Brain pericyte (primary cell): ENCODE measurements at places on chromosomes 16 and 17.

DNA sequence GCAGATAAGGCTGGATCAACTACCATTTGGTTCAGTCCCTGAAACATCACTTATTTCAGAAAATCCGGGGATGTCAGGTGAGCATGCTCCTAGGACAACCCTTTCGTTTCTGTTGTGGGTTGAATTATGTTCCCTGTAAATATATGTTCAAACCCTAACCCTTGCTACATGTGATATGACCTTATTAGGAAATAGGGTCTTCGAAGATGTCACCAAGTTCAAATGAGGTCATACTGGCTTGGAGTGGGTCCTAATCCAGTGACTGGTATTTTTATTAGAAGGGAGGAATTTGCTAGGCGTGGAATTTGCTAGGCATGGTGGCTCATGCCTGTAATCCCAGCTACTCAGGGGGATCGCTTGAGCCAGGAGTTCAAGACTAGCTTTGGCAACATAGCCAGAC is 21.3 kb downstream of the SNX20 start:
- DNase-seq: no peak

DNA sequence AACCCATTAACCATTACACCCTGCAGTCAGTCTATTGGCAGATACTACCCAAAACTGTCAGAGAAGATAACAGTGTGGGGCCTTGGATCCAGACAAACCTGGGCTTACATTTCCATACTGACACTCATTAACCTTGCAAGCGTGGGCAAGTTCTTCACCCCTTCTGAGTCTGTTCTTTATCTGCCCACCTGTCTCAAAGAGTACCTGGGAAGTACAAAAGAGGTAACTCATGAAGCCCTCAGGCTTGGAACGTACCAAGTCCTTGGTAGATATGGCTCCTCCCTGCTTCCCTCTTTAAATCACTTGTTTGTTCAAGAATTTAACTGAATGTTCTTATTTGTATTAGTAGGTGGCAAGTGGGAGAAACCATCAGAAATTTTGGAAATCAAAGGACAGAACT is 2.5 kb upstream of the IGSF6 start:
- no peak for DNase-seq

- DNase-seq: no peak
These were observed 244.1 kb upstream of the MON1B start for GRCh38 chr16:76946879-76947278.

DNA sequence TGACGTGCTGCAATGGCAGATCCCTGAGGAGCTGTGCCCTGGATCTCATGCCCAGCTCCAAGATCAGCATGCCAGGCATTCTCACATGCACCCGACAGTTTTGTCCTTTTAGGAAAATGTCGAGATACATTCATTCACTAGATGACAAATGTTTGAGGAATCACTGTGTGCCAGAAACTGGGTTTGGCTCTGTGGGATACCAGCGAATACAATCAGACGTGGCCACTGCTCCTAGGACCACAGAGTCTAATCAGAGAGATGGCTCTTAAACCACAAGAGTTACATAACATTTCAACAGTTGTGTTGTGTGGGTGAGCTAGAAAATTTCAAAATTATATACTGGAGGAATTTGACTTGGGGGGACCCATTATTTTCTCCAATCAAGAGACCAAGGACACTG is 579.7 kb downstream of the CDH13 start:
- no peak for DNase-seq

- DNase-seq: no peak
These were observed 5.6 kb upstream of the ATMIN start for GRCh38 chr16:81029930-81030604.

- DNase-seq: no peak
These were observed 344 bp downstream of the PSME3IP1 start for GRCh38 chr16:57185446-57185944.

- DNase-seq: no peak
These were observed at the start of gene GPRC5B for GRCh38 chr16:19884611-19885450. Gene GPRC5B (minus strand): TSS chr16:19884848. CDS start chr16:19872845, 12,003 bp downstream.

DNA sequence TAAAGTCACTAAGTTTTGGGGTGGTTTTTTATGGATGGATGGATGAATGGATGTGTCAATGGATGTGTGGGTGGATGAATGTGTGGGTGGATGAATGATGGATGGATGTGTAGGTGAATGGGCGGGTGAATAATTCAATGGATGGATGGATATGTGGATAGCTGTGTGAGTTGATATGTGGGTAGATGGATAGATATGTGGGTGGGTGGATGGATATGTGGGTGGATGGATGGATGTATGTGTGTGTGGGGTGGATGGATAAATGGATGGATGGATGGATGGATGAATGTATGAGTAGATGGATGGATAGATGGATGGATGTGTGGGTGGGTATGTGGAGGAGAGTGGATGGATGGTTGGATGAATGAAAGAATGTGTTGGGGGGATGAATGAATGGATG is 310.1 kb upstream of the C16orf82 start:
- DNase-seq: no peak

- no peak for DNase-seq
These were observed 78.6 kb downstream of the COPRS start for GRCh38 chr17:31780483-31780882.

- DNase-seq: no peak
These were observed 16.0 kb downstream of the MAP2K6 start for GRCh38 chr17:69430488-69430887.

GRCh38 chr17:51197754-51198153 is 31.5 kb downstream of the NME2 start:
- no peak for DNase-seq

DNA sequence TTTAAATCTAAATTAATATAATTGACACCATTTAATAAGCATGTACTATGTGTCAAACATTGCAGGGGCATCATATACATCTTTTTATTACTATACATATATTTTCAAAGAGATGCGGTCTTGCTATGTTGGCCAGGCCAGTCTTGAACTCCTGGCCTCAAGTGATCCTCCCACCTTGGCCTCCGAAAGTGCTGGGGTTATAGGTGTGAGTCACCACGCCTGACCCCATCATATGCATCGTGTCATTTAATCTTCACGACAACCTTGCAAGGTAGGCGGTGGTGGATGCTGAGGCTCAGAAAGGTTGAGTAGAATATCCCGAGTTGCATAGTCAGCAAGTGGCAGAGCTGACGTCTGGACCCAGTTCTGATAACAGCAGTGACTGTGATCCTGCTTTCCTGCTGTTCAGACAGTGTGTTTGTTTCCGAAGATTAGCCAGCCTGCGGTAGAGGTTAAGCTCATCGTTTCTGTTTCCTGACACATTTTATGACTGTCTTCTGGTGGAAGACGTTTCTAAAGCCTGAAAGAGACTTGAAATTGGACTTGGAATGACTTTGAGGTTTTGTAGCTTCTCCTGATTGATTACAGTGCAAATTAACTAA is 316.6 kb downstream of the SNX29 start:
- no peak for DNase-seq

DNA sequence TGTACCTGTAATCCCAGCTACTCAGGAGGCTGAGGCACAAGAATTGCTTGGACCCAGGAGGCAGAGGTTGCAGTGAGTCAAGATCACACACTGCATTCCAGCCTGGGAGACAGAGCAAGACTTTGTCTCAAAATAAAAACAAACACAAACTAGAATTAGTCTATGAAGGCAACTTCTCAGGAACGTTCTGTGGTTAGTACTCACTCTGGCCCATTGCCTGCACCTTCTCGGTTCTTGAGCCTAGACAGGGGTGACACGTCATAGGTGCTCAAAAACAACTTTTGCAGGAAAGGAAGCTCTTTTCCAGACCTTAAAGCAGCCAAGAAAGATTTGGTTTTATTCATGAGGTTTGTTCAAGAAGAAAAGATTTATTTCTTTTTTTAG is 22.3 kb upstream of the CNOT1 start:
- no peak for DNase-seq

GRCh38 chr16:51113236-51114125 is 37.6 kb downstream of the SALL1 start:
- no peak for DNase-seq

DNA sequence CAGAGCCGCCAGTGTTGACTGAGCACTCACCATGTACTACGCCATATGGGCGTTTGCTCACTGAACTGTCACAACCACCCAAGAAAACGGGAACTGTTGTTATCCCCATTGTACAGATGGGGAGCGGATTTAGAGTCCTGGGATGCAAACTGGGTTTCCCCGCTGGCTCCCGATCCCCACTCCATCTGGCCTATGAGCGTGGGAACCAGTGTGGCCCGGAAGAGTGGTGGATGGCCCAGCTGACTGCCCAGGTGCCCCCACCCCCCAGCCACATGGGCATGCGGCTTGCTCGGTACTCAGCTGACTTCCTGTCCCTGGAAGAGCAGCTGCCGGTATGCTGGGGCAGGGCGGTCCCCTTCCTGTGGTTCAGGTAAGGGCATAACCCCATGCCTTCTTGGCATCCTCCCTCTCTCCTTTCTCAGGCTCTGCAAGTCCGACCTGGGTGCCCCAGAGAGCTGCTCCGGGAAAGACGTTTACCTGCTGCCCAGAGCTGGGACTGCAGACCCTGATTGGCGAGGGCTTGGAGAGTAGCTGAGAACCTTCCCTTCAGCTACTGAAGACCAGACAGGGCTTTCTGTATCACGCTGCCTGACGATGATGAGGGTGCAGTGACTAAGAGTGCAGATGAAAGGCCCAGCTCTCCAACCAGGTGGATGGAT is 16.2 kb downstream of the SOCS3 start:
- DNase-seq: no peak

DNA sequence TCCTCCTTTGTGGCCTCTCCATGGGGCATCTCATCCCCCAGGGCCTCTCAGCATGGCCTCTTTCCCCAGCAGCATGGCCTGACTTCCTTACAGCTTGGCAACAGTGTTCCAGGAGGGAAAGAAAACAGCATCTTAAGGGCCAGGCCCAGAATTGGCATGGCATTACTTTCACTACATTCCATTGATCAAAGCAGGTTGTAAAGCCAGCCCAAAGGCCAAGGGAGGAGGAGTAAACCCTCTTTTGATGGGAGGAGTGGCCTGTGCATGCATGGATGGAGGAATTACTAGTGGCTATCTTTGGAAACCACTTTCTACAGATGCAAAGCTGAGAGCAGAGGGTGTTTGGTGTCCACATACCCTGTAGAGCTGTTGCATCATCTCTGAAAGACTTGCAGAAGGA is 149.4 kb downstream of the AIPL1 start:
- DNase-seq: no peak

DNA sequence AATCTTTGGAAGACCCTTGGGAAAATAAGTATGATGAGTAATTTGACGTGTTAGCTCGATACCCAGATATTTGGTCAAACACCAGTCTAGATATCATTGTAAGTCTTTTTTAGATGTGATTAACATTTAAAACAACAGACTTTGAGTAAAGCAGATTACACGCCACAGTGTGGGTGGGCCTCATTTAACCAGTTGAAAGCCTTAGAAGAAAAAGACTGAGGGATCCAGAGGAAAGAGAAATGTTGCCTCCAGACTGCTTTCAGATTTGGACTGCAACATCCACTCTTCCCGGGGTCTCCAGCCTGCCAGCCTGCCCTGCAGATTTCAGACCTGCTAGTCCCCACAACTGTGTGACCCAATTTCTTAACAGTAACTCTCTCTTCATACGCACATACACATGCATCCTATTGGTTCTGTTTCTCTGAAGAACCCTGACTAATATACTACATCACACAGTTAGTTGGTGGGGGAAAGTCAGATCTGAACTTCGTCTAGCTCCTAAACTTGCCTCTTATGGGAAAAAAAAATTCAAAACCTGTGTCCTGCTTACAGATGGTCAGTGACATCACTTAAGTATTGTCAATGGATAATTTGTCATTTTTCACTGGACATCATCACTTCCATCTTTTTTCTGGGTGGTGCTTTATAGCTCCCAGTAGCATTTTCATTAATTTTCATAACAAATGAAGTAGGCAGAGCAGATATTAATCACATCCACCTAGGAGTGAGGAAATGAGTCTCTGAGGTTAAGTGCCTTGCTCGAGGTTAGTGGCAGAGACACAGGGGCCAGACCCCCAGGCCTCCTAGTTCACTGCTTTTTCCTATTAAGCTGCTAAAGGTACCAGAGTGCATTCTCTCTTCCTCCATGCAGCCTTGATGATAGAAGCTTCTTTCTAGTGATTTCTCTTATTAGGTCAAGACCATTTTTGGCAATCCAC is 107.7 kb upstream of the TOB1 start:
- DNase-seq: no peak

- DNase-seq: peak; percentile 29
These were observed 33.7 kb downstream of the IST1 start for GRCh38 chr16:71929048-71929447.

GRCh38 chr17:59914274-59914854 is 21.4 kb downstream of the RPS6KB1 start:
- DNase-seq: no peak

- no peak for DNase-seq
These were observed 28.3 kb upstream of the ST6GALNAC1 start for GRCh38 chr17:76671912-76672262.

DNA sequence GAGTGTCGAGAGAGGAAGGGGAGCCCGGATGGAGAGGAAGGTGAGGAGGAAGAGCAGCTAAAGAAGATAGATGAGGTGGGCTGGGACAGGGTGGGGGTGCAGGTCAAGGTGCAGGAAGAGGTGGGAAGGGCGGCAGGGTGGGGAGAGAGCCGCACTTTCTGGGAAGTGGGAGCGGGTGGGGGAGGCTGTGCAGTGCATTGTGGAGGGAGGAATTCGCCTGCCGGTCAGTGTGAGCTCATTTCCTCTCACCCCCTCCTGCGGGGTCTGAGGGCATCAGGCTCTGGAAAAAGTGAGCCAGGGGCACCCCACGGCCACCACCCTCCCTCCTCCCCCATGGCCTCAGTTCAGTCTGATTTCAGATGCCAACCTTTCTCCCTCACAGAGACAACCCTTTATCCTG is 2.5 kb upstream of the ARHGAP23 start:
- DNase-seq: no peak

GRCh38 chr17:18921912-18922451 is 30.0 kb upstream of the SLC5A10 start:
- no peak for DNase-seq

DNA sequence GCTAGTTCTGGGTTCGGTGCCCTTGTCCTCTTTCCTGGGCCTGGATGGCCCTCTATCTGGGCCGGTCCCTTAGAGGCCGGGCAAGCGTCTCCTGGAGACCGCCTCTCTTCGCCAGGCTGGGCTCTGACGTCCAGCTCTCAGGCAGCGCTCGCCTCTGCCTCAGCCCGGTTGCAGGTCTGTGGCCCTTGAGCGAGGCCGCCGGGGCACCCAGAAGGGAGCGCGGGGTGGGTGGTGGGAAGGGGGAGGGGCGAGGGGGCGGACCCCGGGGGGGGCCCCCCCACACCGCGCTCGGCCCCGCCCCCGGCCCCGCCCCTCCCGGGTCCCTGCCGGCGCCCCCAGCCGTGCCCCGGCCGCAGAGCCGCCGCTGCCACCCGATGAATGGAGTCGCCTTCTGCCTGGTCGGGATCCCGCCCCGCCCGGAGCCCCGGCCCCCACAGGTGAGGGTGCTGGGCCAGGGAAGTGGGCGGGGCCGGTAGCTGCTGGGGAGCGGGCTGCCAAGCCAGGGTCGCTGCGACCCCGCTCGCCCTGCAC is at the start of gene ARHGAP23:
Gene ARHGAP23 (plus strand): TSS at position 353 of the 531 bp plus-strand sequence. CDS start 22 bp downstream, at position 375.
- no peak for DNase-seq

DNA sequence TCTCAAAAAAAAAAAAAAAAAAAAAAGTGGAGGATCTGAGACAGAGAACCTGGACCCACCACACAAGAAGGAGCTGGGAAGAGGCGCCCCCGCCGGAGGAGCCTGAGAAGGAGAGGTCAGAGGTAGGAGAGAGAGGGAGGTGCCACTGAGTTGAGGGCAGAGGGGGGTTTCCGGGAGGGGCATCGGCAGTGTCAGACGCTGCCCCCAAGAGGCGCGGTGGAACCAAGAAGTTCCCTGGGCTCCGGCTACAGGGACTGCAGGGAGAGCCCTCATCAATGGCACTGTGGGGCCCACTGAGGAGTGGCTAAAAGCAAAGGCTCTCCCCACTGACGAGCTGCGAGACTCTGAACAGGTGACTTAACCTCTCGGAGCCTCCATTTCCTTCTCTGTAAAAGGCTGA is 4.2 kb downstream of the CCDC42 start:
- DNase-seq: no peak

GRCh38 chr17:74147966-74148365 is 55.5 kb upstream of the RPL38 start:
- DNase-seq: no peak
